ENCODE measurements at places on chromosomes 11 and 22. TPM values are rescaled to one million over a fixed set of nuclear protein-coding genes. Genes with fewer than 3 reads are reported as not detected.

DNA sequence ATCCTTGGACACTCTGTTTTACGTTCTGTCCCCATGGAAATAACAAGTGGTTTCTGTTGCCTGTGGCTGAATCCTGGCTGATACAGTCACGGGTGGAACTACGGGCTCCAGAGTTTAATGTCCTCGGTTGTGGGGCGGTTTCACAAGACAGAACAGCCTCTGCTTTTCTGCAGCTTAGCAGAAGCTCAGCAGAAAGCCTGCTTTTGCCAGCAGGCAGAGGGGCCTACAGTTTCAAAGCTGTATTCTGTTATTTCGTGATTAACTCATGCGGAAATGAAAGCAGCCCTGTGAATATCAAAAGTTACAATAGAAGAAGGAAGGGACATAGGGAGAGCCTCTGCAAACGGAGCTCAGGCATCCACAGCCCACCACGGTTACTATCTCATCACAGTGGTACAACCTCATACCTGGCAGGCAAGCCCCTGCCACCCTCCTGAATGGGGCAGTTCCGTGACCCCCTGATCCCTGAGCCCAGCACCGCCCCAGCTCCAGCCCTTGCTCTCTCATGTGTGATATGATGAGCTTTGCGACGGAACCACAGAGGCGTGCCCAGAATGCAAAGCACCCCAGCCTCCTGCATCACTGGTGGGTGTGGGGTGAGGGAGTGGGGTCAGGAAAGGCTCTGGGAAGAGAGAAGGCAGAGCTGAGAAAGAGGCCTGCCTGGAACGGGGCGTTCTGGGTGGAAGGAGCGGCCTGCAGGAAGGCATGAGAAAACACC, 360.6 kb downstream of the BRD1 start:
- DNase-seq = no peak

- DNase-seq = no peak
These were observed 12.6 kb upstream of the IL18BP start for GRCh38 chr11:71986131-71986530.

GRCh38 chr22:47384977-47385376, 622.5 kb downstream of the TBC1D22A start:
- DNase-seq = no peak

DNA sequence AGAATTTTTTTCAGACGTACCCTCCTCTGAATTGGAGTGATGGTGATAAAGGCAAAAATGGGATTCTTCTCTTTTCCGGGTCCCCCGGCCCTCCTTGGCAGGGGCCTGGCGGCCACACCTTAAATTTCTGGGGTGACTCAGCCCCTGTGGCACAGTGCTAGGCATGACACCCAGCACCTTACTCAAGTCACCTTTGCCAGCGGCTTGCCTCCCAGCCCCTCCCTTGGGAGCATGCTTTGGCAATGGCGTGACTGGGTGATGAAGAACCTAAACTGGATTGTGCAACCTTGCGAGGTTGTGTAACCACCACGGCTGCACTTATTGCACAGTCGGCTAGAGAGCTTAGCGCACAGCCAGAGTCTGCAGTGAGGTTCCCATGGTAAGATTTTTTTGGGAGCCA, 16.2 kb upstream of the LDLRAD3 start:
- peak; percentile 31 for DNase-seq

DNA sequence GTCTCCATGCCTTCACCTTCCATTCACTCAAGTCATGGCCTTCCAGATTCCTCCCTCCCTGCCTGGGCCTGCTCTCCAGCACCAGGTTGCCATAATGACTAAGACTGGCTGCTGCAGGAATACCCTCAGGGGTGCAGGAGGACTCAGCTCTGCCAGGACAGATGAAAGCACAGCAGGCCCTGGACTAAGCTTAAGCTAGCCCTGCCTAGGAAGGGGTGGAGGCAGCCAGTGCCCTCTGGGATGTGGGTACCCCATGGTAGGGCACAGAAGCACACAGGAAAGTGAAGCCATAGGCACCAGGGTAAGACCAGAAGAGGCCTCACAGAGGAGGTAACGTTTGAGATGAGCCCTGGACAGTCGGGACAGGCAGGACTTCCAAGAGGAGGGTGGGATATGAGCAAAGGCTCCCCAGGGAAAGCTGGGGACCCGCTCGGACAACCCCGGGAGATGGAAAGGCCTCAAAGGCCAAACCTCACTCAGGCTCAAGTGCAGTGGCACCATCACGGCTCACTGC, 3.0 kb upstream of the RIN1 start:
- DNase-seq = peak; percentile 28

TRIM51 gene
- not detected for total RNA-seq

PGA5 gene
- total RNA-seq = not detected

C1QTNF6 gene
- 5.8 TPM for total RNA-seq
